ENCODE measurements at places on chromosomes 7 and 10.

DNA sequence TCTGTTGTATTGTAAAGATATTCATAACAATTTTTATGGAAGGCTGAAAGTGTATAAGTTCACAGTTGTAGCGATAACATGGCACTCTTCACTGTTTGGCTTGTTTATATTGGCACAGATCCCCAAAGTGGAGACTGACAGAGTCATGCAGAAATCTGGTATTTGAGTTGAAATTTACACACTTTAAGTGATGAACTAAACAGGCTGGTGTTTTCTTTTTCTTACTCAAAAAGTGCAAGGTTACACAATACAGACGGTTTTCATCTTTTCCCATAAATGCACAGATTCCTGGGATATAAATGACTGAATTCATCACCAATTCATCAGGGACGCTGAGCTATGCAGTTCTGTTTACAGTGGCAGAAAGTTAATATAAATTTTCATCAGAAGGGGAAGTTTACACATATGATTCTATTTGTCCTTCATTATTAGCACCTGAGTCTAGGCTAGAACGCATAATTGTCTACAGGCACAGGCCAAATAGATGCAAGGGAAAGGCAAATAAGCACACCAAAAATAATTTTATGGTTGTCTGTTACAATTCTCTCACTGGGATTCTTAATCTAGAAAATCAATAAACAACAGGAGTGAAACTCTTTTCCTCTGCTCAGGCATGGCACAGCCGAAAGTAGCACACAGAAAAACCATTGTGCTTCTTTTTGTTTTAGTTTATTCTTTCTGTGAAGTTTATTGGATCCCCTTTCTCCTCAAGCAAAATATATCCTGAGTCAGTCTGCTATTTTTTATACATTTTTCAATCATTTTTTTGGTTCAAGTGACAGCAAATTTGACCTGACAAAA is 88.0 kb downstream of the FOXP2 start:
- DNase-seq = no peak

GRCh38 chr7:128024151-128024550 is 7.1 kb downstream of the LRRC4 start:
- DNase-seq = no peak

GRCh38 chr10:35606430-35606829 is 1.3 kb downstream of the GJD4 start:
- DNase-seq = no peak

DNA sequence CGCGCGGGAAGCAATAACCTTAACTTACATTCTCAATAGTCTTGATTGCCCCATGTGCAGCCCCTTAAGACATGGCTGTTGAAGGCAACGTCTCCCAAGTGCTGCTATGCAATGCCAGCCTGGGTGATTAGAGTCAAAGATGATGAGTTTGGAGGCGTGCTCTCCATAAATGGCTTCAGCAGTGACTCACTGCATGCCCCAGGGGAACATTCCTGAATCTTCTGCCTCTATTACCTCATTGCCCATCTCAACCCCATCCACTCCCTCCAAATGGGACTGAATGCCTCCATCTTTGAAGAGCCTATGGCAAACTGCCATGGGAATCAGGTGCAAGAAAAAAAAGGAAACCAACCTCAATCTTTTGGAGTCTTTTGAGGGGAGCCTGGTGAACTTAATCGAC is 282.8 kb downstream of the SNX10 start:
- no peak for DNase-seq

DNA sequence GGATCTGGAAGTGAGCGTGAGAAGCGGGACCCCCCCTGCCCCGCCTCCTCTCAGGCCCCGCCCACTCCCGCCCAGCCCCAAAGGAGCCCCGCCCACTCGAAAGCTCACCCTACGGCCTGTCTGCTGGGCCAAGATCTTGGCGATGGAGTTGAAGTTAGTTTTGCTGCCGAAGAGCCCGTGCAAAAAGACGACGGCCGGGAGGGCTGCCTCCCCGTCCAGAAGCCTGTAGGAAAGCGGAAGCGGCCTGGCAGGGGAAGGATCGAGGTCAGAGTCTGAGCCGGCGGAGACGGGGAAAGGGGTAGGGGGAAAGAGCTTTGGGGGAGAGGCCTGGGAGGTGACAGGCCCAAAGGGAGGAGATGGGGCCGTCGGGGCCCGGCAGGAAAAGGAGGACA is 386 bp downstream of the ABHD11 start:
- DNase-seq = no peak

- peak; percentile 76 for DNase-seq
Measured at GRCh38 chr7:73701357-73701995, 18.0 kb downstream of the STX1A start.

- peak; percentile 30 for DNase-seq
Measured at GRCh38 chr10:124992462-124993344, 50.8 kb downstream of the ZRANB1 start.

DNA sequence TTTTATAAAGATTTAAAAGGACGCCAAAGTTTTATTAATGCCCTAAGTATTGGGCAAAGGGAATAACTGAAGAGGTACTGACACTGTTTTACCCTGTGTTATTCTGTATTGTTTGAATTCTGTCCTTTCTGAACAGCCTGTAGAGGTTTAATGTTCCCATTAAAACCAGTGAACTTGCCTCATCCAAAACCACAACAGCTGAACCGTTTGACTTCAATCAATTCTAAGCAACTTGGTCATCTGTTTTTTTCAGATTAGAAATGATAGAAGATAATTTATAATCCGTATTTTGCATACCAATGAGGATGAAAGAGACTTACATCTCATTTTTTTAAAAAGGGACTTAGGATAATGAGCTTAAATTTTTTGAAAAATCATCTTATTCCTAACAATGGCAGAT is 40.4 kb downstream of the HACD1 start:
- no peak for DNase-seq

- no peak for DNase-seq
Measured at GRCh38 chr7:96591900-96592676, 117.6 kb downstream of the SEM1 start.

- DNase-seq = no peak
Measured at GRCh38 chr10:75542084-75542483, 110.7 kb downstream of the LRMDA start.

- no peak for DNase-seq
Measured at GRCh38 chr10:121133901-121134300, 282.7 kb downstream of the WDR11 start.

DNA sequence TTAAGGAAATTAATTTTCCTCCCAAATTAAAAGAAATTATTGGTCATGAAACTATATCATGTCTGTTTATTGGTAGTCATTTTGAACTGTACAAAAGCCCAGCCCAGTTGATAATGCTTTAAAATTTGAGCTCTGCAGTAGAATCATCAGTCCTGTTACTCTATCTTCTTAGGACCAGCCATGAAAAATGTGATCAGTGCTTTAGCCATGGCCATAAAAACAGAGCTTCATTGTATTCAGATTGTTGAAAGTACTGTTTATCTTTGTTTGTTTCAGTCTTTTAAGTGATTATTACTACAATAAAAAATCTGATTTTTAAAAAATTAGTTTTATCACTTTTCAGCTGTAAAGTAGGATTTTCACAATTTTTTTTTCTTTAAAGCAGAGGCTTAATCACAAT is 13.7 kb upstream of the TFAM start:
- no peak for DNase-seq

- DNase-seq = no peak
Measured at GRCh38 chr7:151579644-151580043, 59.9 kb upstream of the RHEB start.

DNA sequence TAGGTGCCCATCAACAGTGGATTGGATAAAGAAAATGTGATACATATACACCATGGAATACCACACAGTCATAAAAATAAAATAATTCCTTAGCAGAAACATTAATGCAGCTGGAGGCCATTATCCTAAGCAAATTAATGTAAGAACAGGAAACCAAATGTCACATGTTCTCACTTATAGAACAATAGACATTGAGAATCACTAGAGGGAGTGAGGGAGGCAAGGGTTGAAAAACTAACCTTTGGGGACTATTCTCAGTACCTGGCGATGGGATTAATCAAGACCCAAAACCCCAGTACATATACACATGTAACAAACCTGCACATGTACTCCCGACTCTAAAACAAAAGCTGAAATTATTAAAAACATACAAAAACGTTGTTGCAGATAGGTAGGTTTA is 222.6 kb downstream of the SEMA3E start:
- no peak for DNase-seq

- no peak for DNase-seq
Measured at GRCh38 chr10:22438711-22439110, 93.4 kb downstream of the SPAG6 start.

- no peak for DNase-seq
Measured at GRCh38 chr7:66522518-66522917, 106.2 kb upstream of the KCTD7 start.

- DNase-seq = no peak
Measured at GRCh38 chr7:27174874-27175625, 930 bp upstream of the HOXA10 start.

DNA sequence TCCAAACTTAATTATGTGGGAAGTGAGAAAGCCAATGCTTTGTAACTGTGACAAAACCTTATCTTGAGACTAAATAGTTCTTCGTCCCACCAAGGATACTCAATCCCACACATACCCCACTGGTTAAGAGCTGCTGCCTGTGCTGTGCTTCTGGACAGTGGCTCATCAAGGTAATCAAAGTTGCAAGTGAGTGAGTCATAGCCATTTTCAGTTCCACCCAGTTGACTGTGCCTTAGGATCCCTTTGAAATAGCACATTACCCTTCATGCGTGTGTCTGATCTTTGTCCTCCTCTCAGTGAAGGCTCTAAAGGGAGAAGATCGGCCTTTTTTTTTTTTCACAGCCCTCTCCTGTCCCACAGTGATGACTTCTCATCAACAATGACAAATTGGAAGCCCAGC is 706.0 kb upstream of the AUTS2 start:
- no peak for DNase-seq

DNA sequence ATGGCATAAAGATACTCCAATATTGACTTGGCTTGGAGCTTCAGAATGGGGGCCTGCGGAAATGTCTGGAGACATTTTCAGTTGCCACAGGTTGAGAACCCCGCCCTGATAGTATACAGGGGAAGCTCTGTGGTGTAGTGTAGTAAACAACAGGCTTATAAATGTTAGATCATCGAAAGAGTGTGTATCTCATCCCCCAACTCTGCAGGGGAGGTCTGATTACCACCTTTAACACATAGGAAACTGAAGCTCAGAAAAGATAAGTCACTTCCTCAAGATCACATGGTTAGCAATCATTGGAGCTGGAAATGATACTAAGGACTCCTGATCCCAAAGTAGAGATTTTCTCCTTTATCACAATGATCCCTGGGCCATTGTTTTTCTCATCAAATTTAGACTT is 144.5 kb upstream of the BMPER start:
- no peak for DNase-seq
